MCF 10A (cell line): ENCODE measurements at places on chromosomes 4 and X. TPM values are rescaled to one million over a fixed set of nuclear protein-coding genes. Genes with fewer than 3 reads are reported as not detected.
A peak's percentile ranks its signal among the peaks of the same experiment; 100 is the strongest.

GRCh38 chr4:1872870-1873269 lies 1.7 kb downstream of the NSD2 start:
- peak; percentile 34 for DNase-seq

- DNase-seq: no peak
Observed at GRCh38 chrX:40449956-40450706, 130.6 kb upstream of the ATP6AP2 start.

DNA sequence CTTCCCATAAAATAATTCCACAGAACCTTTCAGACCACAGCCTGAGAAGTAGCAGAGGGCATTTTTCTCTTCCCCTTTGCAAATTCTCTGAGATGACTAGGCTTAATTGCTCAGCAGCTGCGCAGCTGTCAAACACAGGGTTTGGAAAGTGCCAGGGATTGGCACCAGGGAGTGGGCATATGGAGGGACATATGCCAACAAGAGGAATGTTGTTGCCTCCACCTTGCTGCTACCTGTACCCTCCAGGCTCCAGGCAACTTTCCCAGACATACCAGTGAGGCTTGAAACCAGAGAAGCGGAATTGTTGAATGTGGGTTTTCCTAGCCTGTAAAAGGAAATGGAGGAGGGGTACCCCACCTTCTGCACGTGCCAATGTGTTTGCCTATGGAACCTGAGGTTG lies 256.2 kb upstream of the GPR101 start:
- DNase-seq: no peak

DNA sequence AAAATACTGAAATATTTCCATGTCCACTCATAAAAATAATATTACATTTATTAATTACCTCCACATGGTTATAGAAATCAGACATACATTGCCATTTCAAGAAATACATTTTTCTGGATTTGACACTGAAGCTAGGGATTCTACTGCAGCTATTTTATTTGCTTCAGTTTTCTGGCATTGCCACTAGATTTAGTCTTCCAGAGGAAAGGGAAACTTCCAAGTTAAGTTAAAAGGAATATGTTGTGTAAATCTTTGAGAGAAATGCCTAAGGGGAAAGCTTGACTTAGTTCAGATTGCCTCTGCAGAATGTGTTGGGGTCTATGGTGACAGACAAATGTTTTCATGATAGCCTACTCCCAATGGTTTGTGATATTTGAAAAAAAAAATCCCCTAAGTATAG lies 1631.3 kb downstream of the PCDH18 start:
- DNase-seq: no peak

DNA sequence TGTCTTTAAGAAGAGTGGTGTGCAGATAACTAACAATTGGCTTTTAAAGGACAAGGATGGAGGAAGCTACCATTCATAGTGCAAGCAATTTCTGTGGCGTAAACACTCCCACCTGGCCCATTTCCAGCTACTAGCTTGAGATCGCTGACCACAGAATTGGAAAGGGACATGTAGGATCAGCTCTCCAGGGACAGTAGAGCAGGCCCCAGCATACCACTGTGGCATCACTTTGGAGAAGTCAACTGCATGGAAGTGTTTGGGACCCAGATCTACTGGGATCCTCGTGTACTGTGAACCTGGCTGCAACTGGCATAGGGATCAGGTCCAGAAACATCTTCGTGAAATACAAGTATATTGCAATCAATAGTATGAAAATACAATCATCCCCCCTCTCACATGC lies 515.0 kb downstream of the INPP4B start:
- no peak for DNase-seq

DNA sequence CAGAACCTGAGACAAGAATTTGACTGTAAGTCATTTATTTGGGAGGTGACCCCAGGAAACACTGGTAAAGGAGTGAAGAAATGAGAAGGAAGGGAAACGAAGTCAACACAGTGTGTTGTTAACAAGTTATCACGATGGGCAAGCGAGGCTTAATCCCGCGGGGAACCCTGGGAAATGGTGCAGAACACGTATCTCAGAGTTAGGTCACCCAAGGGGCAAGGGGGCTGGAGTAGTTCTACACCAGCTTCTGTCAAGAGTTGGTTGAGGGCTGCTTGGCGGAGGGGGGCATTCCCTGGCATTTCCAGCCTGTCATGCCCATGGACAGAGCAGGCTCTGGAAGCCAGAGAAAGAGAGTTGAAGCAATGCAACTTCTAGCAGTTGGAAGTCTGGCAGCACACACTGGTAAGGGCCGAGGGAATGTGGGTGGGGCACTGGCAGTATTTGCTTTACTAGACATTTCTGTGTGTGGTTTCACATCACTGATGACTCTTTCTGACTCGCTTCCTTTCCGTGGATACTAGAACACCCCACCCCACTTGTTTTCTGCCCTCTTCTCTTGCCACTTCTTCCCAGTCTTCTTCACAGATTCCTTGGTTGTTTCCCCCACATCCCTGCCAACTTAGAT lies 52.2 kb upstream of the ADGRG2 start:
- DNase-seq: peak; percentile 48

GRCh38 chr4:88828842-88829571 lies 131.4 kb upstream of the NAP1L5 start:
- DNase-seq: peak; percentile 20

- no peak for DNase-seq
Observed at GRCh38 chr4:83631066-83631465, 95.2 kb downstream of the GPAT3 start.

- DNase-seq: peak; percentile 51
Observed at GRCh38 chr4:77473509-77473908, 132.1 kb upstream of the CXCL13 start.

GRCh38 chr4:121764702-121765367 lies at the start of gene SMIM43:
Gene SMIM43 (minus strand): TSS chr4:121765164. CDS start chr4:121765105, 59 bp downstream.
- DNase-seq: no peak

GRCh38 chr4:183256756-183257385 lies 63.2 kb downstream of the CLDN22 start:
- DNase-seq: peak; percentile 52

GRCh38 chrX:78979789-78980464 lies 34.7 kb downstream of the P2RY10 start:
- DNase-seq: peak; percentile 11

DNA sequence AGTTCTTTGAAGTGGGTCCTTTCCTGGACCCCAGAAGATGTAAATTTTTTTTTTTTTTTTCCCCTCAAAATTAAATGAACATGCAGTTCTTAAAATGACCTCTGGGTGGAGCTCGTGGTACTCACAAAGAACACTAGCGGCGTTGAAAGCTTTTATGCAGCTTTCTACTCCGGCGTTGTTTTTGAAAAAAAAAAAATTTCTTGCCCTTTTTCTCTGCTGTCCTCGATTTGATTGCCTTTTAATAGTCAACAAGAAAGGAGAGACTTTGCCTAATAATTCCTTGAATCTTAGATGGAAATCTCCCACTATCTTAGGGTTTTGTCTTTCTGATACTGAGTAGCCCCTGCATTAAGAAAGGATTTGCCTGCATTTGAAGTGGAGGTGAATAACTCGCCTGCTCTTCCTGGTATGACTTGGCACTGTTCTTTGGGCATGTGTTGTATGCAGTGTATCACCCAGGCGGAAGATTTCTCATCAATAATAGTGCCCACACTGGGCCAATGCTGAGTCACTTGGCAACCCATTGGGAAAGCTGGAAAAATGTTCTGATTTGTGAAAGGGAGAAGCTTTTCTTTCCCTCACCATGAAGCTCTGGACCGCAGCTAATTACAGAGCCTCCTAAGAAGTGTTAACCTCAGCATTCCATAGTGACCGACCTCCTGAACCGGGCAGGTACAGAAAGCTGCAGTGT lies 104.0 kb downstream of the PHEX start:
- peak; percentile 87 for DNase-seq

DNA sequence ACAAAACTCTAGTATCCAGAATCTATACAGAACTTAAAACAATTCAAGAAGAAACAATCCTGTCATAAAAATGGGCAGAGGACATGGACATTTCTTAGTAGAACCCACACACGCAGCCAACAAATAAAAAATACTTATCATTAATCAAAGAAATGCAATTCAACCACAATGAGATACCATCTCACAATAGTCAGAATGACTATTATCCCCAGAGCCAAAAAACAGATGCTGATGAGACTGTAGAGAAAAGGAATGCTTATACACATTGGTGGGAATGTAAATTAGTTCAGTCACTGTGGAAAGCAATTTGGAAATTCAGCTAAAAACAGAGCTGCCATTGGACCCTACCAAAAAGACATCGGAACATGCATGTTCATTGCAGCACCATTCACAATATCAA lies 37.9 kb downstream of the RAB40AL start:
- no peak for DNase-seq

DNA sequence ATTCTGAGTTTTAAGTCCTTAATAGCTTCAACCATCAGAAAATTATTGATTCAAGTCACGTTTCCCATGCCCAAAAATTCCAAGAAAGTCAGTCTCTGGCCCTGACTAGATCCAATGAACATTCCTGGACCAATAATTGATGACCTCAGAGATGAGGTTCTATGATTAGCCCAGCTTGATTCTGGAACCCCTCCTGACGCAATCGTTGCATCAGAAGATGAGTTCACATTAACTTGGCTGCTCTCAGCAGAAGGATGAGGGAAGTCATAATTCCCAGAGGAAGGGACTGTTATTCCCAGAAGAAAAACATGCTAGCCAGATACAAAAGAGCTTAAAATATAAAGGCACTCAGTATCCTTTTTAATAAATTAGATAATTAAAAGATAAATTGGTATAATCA lies 34.3 kb upstream of the CPEB2 start:
- peak; percentile 6 for DNase-seq

GRCh38 chr4:87227751-87228151 lies 7.3 kb upstream of the KLHL8 start:
- no peak for DNase-seq

- DNase-seq: no peak
Observed at GRCh38 chr4:78081541-78081940, 24.4 kb downstream of the FRAS1 start.

DNA sequence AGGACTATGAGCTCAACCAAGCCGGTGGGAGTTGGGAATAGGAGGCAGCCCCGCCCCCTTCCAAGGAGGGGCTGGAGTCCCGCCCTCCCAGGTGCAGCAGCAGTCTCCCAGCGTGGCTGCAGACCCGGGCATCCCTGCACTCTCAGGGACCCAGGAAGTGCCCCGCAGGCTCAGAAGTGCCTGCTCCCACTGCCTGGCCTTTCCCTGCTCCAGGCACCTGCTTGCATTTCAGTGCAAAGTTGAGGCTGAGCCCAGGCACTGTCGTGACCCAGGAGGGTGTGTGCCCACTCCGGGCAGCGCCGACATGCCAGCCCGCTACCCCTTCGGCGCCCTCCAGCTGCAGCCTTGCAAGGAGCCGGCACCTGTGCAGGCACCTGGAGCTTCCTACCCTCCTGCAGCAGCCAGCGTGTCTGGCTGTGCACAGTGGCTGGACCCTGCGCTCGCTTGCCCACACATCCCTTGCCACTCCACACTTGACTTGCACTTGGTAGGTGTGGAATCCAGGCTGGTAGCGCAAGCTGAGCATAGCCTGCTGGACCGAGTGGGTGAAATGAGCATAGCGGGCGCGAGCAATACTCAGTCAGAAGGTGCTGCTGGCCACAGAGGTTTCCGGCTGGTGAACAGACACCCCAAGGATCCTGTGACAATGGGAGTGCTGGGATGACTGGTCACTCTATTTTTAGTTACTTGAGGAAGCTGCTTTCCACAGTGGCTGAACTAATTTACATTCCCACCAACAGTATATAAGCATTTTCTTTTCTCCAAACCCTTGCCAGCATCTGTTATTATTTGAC lies 236.3 kb downstream of the PCDH10 start:
- no peak for DNase-seq

DNA sequence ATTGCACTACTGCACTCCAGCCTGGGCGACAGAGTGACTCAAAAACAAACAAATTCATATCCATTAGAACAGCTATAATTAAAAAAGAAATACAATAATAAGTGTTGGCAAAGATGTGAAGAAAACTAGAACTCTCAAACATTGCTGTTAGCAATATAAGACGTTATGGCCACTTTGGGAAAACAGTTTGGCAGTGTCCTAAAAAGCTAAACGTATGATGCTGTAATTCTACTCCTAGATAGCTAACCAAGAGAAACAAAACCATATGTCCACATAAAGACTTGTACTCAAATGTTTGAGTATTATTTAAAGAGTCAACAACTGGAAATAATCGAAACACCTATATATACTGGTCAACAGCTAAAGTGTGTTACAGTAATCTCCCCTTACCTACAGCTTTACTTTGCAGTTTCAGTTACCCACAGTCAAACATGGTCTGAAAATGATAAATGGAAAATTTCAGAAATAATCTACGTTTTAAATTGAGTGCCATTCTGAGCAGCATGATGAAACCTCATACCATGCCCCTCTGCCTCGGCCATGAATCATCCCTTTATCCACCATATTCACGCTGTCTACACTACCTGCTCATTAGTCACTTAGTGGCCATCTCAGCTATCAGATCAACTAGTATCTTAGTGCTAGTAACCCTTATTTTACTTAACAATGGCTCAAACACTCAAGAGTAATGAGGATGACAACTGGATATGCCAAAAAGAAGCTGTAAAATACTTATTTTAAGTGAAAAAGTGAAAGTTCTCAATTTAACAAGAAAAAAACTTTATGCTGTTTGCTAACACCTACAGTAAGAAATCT lies 4.9 kb downstream of the ELF2 start:
- peak; percentile 71 for DNase-seq

- DNase-seq: no peak
Observed at GRCh38 chrX:2325076-2325784, 175.5 kb downstream of the DHRSX start.

- DNase-seq: peak; percentile 61
Observed at GRCh38 chr4:184805462-184806228, 20.1 kb downstream of the ACSL1 start.

DNA sequence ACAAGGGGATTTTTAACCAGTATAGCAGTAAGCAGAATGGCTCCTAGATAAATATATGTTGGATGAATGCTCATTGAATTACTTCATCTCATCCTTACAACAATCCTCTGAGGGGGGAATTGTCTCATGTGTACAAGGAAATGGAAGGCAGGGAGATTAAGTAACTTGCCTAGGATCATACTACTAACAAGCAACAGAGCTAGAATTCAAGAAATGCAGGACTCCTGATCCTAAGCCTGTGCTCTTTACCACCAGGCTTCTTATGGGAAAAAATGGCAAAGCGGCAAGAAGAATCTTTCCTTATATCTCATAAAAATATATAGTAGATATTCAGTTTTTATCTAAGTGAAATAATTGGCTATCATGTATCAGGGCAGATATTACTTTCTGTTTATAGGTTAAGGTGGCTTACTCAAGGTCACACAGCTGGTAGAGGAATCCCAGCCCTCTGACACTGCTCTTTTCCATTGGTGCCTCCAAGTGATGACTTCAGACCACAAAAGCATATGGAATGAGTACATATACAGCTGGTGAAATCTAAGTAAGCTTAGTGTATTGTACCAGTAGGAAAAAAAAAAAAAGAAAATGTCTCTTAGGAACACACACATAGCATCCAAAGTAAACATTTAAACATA lies 2.1 kb downstream of the ABHD18 start:
- DNase-seq: no peak

The AFF1 gene
- 56.2 and 61.9 TPM in 2 replicates for total RNA-seq

The TMSB15A gene
- not detected in 2 replicates for total RNA-seq

The TIGD2 gene
- total RNA-seq: 15.1 and 15.5 TPM in 2 replicates

The GPM6B gene
- 6.9 and 16.3 TPM in 2 replicates for total RNA-seq

The SMARCA1 gene
- total RNA-seq: 1.7 and 2.0 TPM in 2 replicates

The XK gene
- 0.37 and 0.63 TPM in 2 replicates for total RNA-seq

The EIF4E gene
- total RNA-seq: 104 and 106 TPM in 2 replicates

The UGT2A1 gene
- total RNA-seq: not detected in 2 replicates
